ENCODE measurements at places on chromosomes 3 and 15.

- DNase-seq, result no peak
These were observed 177.4 kb downstream of the SQOR start for GRCh38 chr15:45812200-45812599.

DNA sequence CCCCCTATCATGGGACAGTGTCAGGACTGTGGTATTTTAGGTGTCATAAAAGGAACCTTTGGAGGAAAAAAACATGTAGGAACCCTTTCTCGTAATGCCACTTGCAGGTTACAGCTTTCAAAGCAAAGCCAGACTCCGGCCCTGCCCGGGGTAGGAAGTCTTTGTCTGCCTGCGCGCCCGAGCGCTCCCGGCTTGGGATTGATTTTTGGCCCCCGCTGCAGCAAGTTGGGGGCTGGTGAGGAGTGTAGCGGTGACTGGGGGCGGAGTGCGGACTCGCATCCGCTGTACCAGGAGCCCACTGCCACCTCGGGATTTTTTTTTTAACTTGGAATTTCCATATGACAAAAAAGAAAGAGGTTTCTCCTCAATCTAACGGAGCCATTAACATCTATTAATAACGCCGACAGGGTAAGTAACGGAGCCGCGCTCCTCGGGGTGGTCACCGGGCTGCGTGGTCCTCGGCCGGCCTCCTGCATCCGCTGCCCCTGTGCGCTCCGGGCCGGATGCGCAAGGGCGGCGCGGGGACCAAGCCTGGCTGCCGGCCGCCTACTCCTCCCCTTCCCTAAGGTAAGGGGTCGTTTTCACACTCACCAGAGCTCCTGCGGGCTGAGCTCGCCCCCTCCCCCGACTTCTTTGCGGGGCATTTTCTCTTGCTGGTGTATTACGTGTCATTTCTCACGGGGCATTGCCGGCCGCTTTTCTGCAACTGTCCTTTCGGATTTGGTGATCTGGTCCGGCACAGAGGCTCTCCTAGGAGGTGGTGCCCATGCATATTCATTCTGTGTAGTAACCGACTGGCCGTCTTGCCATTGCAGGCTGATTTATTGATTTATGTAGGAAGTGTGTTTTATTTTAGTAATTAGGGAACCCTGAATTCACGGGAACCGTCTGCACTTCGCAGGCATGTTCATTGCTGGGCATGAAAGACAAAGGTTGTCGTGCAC is 219.8 kb upstream of the TOPAZ1 start:
- DNase-seq, result peak; percentile 36

DNA sequence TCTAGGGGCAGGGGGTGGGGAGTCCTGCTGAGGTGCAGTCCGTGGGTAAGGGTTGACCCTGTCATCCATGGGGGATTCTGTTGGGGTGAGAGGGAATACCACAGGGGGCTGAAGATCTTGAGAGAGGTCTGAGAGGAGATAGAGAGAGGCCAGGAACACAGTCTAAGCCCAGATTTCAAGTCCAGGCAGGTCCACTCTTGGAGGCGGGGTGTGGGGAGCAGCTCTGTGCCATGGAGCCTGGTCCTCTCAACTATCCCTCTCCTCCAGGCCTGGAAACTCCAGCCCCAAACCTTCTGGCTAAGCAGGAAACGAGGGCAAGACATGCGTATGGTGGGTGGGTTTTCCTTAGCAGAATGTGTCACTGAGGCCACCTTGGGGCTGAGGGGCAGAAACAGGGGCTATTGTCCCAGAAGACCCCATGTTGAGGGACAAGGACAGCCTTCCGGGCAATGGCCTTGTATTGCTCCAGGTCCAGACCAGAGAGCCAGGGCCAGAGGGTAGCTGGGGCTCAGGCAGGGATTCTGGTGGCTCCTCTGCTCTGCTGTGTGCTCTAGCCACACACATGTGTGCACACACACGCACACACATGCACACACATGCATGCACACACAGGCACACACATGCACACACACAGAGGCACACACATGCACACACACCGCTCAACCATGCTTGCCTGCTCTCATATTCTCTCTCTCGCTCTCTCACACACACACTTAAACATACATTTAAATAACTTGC is 48.6 kb upstream of the MAGEF1 start:
- DNase-seq, result no peak

DNA sequence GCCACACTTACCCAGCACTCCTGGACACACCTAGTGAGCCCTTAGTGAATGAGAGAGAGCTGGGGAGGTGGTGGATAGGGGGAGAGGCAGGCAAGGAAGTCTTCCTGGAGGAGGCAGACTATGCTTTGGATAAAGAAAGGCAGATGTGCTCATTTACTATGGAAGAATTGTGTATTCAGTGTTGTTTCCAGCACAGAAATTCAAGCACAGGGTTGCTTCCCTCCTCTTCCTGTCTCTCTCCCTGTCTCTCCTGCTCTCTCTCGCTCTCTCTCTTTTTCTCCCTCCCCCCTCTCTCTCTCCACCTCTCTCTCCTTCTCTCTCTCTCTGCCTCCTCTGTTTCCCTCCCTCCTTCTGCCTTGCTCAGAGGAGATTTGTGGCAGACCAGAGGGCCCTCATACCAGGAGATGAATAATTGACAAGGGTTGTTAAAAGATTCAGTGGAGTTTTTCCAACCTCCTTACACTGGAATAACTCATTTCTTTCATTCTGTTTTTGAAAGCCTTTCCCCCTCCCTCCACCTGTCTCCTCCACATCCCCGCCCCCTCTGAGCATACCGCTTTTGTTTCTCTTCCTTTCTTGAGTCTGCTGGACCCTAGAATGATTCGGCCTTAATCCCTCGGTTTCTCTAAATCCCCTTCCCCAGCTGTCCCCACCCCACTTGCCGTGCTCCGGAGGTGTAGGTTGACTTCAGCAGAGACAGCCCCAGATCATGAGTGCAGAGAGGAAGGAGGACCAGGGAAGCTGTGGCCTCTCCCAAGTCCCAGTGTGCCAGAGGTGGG is 65.6 kb downstream of the CCDC33 start:
- DNase-seq, result no peak

DNA sequence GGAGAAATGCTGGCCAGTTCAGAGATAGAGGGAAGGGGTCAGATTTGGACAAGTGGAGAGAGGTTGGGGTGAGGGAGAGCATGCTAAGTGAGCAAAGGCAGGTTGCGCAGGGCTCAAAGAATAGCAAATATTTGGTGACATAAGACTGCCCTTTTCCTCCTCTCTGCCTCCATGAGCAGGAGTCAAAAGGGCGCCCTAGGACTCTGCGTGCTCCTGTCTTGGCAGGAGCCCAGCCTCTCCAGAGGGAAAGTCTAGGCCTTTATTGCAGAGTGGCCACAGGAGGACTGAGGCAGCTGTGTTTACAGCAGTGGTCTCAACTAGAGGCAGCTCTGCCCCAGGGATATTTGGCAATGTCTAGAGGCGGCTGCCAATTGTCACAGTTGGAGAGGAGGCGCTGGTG is 165.6 kb downstream of the FAM43A start:
- DNase-seq, result no peak

- DNase-seq, result no peak
These were observed 612.8 kb upstream of the AGTR1 start for GRCh38 chr3:148084931-148085330.

DNA sequence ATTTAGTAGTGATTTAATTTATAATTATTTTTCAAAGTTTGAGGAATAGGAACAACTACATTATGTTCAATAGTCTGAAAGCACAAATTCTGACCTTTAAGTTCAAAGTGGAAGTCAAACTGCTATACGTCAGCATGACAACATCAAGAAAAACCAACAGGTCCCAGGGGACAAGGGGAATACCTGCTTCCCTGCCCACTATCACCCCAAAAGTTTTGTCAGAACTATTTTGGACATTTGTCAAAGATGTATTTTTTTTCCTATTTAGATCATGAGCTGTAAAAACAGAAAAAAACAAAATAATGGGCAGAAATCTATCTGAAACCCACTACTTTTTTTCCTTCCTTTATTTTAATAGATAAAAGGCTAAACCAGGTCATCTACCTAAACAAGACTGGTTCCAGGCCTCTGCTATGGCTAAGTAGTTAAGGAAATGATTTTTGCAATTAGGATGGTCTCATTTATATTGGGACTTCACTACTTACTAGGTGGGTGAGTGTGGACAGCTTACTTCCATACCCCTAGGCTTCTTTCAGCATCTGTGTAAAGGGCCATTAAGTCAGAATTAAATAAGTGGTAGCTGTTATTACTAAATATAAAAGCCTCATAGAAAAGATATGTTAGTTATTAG is 746.3 kb downstream of the FHIT start:
- DNase-seq, result no peak

GRCh38 chr3:111601810-111602209 is 6.7 kb upstream of the ZBED2 start:
- DNase-seq, result no peak

DNA sequence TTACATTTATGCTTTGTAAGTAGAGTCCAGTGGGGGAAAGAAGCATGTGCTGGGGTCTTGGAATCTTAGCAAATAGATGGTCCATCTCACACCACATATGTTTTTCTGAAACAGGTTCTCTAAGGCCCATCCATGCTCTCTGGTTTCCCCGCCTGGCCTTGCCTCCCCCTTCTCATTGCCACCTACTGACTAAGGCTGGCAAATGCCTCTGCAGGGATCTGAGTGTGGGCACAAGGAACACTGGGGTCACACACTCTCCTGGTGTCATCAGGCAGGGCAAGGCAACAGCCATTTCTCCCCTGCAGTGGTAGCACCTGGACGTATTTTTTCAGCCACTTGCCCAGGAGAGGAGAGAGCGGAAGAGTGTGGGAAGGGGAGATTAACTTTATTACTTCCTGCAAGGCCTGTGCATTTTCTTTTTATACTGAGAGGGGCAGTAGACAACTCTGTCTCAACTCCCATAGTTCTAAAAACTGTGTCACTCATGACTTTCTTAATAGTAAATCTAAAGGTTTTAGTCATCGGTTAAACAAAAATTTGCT is 804.2 kb upstream of the NECTIN3 start:
- DNase-seq, result no peak

- DNase-seq, result no peak
These were observed 4.0 kb upstream of the FMN1 start for GRCh38 chr15:33198541-33198940.

GRCh38 chr3:135271177-135272025 is 476.3 kb downstream of the EPHB1 start:
- no peak for DNase-seq

DNA sequence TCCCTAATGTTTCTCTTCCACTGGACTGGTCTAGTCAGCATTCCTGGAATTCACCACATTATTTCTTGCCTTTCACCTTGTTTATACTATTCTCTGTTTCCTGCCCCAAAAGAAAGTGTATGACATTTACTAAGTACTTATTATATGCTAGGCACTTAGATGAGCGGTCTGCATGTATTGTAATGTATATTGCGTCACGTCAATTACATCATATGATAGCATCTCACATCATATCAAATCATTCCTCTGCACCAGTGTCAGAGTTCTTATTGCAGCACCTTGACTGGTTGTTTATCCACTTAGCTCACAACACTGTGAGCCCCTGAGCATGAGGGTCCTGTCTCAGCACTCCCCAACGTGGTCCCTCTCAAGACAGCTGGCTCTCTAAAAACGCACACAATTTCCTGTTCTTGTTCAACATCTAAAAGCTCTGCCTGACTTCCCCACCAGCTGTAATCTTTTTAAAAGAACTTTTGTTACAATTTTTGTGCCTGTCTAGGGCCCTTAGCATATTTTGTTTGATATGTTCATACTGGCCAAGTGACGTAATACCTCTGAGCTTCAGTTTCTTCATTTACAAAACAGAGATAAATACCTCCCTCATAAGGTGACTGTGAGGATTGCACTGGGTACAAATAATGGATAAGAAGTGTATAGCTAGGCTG is 58.8 kb downstream of the ARHGAP31 start:
- DNase-seq, result no peak

DNA sequence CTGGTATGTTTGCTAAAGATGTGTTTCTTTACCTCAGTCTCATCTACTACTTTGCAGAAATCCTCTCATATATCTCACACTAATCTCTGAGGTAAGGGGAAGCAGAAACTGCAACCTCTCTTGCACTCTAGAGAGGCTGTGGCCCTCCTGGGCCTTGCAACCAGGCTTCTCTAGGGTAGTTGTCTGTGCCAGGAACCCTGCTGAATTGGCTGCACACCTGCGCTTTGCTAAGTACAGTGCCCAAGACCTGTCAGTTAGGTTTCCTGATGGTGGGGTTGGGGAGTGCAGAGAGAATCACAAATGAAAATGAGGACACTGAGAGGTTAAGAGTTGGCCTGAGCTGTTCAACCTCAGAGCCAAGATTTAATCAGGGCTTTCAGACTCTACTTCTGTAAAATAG is 117.2 kb upstream of the PLXNA1 start:
- DNase-seq, result no peak

GRCh38 chr3:46113608-46114007 is 86.3 kb upstream of the XCR1 start:
- no peak for DNase-seq
